ENCODE measurements at places on chromosomes 12 and 14.
A peak's percentile ranks its signal among the peaks of the same experiment; 100 is the strongest.

GRCh38 chr14:97977651-97978261 lies 1180.6 kb downstream of the VRK1 start:
- DNase-seq = peak; percentile 64

DNA sequence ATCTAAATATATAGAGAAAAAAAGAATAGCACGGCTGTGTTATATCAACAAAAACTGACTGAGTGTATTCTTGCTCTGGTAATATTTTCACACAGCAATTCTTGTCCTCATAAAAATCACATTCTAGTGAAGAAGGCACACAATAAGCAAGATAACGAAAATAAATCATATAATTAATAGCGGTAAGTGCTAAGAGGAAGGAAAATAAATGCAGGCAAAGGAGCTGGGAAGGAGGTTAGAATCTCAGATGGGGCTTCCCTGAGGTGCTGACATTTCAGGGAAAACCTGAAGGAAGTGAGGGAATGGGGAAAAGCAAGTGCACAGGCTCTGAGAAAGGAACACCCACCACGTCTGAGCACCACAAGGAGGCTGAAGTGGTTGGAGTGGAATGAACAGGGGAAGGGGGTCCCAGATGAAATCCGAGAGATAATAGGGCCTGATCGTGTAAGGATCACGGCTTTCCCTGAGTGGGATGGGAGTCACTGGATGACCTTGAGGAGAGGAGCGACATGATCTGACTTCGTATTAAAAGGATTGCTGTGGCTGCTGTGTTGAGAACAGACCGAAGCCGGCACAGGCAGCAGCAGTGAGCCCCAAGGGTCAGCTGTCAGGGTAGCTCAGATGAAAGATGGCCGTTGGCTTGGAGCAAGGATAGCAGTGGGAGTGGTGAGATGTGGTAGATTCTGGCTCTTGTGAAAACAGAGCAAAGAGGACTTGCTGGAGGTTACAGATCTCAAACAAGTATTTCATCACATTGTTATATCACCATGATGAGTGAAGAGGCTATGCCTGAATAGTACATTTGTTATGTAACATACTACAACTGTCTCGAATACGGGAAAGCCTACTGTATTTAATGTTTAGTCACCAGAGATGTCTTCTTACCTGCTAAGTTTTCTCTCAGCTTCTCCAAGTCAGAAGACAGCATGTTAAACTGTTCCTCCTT lies 67.1 kb upstream of the VPS33A start:
- DNase-seq = no peak

DNA sequence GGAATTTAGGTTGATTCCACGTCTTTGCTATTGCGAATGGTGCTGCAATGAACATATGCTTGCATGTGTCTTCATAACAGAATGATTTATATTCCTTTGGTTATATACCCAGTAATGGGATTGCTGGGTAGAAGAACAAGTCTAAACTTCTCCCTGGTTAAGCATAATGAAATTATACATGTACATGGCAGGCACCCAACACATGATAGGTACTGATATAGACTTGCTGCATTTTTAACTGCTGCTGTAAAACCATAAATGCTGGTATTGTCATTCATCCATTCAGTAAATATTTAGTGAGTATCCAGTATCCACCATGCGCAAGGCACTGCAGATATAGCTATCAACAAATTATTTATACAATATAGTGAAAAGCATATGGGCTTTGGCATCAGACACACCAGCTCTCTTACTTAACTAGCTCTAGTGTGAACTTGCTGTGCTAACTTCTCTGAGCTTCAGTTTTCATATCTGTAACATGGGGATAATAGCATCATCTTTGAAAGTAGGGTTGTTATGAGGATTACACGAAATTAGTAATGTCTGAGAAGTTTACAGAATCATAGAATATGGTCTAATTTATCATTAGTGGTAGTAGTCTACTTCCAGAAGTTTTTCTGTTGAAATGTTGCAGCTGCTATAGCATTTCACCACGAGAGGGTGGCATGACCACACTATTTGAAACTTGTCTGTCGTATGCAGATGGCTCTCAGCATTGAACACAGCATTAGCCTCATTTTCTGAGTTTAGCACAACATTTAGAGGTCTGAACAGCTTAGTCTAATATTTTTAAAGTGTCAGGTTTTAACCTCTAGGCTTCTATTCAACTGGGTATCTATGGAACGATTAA lies 32.0 kb upstream of the SEL1L start:
- DNase-seq = no peak

- no peak for DNase-seq
These were observed 136.3 kb downstream of the SCARB1 start for GRCh38 chr12:124727264-124727800.

DNA sequence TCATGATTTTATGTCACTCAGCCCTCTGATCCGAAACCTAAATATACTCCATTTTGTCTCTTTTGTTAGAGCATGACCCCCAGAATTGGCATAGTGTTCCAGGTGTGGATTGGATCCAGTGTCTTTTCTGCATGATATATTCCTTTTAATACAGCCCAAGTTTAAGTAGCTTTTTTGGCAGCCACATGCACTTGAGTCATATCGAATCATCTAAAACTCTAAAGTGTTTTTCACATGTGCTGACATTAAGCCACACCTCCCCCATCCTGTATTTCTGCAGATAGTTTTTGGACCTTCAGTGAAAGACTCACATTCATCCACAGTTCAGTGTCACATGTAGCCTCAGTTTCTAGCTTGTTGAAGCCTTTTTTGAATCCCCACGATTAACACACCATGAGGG lies 30.6 kb downstream of the BORCS5 start:
- no peak for DNase-seq

DNA sequence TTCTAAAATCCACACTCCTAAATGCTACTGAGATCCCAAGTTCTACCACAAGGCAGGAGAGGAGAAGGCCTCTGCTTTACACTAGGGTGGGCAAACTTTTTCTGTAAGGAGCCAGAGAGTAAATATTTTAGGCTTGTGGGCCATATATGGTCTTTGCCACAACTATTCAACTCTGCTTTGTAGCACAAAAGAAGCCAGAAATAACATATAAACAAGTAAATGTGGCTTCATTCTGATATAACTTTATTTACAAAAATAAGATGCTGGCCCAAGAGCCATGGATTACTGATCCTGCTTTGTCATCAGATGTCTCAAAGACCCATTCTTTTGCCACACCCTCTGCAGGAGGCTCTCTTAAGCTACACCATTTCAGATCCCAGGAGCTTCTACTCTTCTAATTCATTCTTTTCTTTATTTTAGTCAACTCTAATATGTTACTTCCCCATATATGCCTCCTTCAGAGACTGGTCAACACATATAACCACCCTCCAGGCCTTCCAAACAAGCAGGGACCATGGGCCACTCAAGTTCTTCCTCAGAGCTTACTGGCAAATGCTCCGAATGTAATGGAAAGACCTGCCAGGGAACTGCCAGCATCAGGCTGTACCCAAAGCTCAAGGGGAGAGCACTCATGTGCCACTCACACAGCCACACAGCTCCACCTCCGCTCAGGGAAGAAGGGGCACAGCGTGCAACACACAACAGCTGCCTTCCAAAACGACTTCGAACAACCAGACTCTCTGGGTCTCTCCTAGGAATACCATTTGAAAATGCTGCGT lies 15.6 kb downstream of the APPL2 start:
- DNase-seq = no peak

DNA sequence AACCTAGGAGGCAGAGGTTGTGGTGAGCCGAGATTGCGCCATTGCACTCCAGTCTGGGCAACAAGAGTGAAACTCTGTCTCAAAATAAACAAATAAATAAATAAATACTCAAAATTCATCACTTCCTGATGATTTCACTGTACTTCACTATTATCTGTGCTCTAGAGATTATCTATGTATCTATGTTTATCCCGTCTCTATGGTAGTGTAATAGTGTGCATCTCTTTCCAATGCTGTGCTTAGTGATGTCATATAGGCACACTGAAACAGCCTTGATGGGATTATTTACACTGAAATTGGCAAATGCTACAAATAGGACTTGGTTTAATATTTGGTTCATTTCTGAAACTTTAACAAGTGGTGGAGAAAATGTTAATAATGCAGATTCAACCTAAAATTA lies 6.5 kb downstream of the CAPS2 start:
- DNase-seq = no peak

DNA sequence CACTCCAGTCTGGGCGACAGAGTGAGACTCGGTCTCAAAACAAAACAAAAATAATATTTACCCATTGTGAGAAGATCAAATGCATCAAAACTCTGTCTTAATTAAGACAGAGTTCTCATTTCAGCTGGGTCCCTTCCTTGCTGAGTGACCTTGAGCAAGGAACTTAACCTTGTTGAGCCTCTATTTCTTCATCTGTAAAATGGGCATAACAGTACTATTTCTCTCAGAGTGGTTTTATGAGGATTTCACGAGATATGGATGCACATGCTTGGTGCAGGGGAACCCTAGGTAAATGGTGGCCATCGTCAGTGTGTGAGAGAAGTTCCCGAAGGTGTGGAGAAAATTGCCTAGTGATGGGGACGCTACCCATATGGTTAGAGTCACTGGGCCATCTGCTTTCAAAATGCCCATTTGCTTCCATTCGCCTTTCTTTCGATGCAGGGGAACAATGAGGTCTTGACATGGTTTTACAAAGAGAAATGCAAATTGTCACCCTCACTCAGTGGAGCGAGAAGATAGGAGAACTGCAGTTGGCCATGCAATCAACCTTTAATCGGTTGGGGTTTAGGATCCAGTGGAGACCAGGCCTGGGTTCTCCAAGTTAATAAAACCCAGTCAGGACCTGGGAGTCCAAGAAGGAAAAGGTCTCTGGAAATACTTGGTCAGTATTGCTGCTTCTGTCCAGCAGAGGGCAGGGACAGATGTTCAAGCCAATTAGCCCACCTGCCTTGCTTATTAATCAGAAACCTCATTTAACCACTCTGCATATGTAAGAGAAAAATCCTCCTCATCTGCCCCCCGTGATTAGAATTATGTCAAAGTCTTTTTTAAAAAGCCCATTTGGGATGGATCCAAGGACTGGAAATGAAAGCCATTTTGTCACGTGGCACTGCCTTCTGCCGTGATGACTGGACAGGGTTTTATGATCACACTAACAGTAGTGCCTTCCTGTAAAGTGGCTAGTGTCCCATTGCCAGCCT lies 37.2 kb downstream of the CFAP251 start:
- DNase-seq = no peak

- no peak for DNase-seq
These were observed 23.4 kb upstream of the EID3 start for GRCh38 chr12:104280111-104280510.

DNA sequence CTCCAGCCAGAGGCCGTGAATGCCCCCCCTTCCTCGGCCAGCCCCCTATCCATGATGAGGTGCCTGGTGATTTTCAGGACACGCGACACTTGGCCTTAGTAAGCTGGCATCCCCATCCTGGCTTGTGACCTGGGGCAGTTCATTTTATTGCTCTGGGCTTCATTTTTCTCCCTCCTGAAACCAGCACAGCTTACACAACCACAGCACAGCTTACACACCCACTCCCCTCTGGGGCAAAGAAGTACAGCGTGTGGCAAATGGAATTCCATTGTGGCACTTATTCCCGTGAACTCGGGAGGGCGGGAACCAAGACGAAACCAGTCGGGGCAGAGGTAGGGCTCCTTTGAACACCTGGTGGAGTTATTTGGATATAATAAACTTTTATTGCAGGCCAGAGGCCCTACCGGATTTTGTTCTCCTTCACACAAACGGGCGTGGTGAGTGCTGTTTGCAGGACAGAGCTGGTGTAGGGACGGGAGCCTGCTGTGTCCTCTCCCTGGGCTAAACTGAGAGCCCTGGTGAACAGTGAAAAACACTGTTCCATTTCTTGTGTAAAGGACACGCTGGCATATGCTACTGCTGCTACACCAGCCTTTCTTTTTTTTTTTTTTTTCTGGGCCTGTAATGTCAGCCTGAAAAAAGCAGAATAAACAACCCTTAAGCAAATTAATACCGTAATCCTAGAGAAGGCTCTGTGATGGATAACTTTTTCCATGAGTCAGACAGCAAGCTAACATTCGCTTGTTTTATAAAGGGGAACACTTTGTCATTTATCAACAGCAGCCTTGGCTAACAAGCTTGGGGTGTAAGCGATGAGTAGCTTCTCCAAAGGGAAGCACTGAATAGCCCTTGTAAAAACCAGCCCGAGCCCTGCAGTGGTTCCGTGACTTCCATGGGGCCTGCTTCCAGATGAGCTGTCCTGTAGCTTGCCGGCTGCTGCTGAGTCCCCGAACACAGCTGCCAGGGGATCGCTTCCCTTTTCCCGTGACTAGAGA lies 29.3 kb downstream of the CD9 start:
- no peak for DNase-seq

DNA sequence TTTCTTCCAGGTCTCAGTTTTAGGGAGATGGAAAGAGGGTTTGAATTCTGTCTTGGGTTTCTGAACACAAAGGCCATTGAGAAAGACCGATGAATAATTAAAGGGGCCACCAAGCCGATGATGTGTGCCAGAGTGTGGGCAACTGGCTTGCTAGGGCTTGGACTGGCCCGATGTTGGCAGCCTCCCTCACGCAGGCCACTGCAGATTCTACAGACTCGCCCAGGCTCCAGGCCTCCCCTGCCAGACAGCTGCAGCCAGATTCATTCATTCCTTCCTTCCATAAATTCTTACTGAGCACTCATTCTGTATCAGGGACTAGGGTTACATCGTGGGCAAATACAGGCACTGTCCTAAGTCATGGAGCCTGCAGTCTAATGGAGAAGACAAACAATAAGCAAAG lies 34.9 kb downstream of the ACTN1 start:
- DNase-seq = no peak

GRCh38 chr14:43184540-43184939 lies 1322.5 kb downstream of the FSCB start:
- DNase-seq = no peak

DNA sequence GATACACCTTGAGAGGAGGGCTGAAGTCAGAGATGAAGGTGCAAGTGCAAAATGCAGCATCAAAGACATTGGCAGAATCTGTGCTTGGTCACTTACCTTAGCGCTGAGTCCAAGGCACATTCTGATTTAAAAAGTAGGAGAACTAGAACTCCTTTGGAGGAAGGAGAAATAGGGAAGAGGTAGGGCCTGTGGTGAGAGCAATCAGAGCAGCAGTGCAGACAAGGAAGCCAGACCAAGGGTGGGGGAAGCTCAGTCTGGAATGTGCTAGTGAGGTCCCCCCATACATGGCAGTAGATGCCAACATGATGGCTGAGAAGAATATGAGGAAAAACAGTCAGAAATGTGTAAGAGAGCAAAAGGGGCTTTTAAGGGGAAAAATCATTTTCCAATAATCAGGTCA lies 206.5 kb downstream of the SSPN start:
- no peak for DNase-seq

- DNase-seq = no peak
These were observed 811.7 kb downstream of the GALC start for GRCh38 chr14:87181288-87181687.
